K562 (cell line): ENCODE measurements at places on chromosomes 2 and 18.

DNA sequence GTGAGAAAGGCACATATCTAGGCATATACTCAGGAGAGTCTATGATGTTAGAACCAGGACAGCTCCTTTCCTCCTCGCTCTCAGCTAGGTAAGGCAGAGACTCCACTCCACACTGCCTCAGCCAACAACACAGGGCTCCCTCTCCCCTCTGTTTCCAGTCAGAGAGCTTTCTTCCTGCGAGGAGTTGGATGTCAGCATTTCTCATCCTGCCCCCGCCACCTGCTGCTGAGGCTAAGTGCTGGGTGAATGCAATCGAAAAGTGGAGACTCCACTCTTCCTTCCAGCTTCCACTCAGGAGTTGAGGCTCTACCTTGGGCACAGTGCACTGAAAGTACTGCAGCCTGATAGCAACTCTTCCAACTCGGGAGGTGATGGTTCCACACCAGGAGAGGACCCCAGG, 177.2 kb upstream of the RAB6C start:
- no peak for DNase-seq

GRCh38 chr2:46781468-46782189, 134.0 kb downstream of the MCFD2 start:
- no peak for DNase-seq

DNA sequence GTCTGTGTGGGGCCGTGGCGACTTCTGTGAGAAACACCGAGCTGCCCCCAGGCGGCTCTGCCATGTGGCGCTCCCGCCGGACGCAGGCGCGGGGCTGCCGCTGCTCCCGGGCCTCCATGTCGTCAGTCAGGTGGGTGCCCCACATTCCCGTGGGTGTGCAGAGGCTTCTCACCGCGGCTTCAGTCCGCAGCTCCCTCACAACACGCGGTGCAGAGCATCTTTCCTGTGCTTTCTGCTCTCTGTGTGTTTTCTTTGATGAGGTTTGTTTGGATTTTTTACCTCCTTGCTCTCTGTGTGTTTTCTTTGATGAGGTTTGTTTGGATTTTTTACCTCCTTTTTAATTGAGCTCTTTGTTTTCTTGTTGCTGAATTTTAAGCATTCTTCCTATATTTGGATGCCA, 13.0 kb downstream of the AQP12A start:
- DNase-seq = no peak

GRCh38 chr2:25302758-25303375, 38.9 kb downstream of the DNMT3A start:
- DNase-seq = no peak

DNA sequence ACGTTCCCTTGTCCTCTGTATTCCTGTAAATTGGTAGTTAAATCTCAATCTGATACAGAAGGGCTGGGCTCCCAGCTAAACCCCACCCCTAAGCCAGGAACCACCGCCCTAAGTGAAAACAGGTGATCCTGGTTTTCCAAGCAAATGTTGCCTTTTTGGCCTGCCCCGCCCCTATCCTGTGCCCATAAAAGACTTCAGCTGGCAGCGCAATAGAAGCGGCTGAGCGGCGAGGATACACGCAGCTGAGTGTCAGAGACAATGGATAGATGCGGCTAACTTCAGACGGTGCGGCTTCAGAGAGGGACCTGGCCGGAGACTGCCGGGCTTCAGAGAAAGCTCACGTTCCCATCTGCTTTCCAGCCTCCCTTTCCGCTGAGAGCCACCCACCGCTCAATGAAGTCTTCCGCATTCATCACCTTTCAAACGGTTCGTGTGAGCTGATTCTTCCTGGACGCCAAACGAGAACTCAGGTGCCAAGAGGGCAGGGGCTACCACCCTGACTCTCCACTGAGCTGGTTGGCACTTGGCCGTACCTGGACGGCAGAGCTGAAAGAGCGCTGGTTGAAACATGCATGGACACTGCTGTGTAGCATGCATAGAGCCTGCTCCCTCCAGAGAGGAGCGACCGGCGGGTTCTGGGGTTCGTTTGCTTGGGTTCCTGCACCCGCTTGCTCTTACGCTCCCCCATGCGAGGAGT, 49.5 kb upstream of the POLE4 start:
- DNase-seq = no peak

GRCh38 chr2:45648636-45649035, 2.8 kb upstream of the PRKCE start:
- DNase-seq = no peak

DNA sequence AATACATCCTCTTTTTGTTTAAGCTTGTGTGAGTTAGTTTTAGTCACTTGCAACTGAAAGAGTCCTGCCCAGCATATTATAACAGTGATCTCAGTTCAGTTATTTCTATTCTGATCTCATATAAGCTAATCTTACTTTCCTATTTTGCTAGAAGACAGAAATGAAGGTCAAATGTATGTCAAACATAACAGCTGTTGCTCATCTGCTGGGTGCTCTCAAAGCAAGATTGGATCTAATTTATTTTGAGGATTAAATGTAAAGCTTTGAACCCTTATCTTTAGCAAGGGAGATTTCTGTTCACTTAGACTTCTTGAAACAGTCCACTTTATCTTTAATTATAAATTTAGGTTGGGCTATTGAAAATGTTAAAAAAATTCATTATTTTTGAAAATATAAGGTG, 31.2 kb downstream of the CRYGD start:
- no peak for DNase-seq

GRCh38 chr2:237336131-237336530, 77.8 kb downstream of the COL6A3 start:
- no peak for DNase-seq

DNA sequence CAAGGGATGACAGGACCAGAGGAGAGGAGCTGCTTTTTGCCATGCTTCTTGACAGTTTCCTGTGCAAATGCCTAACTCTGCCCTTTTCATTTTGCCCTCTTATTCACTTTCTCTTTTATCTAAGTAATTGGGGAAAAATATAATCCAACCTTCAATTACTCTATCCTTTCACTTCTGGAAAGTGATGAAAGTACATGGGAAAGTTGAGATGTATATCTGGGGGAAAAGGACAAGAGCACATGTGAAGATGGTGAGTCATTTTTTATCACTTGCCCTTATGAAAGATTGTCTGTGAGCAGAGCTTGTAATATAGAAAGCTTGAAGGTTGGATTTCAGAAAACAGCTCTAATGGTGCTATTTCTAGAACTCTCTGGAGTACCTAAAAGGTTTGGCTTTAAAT, 1070.7 kb downstream of the CNTNAP5 start:
- no peak for DNase-seq
